ENCODE measurements at places on chromosomes 6 and 20.

- DNase-seq: peak; percentile 54
Observed at GRCh38 chr6:129184808-129185366, 301.9 kb downstream of the LAMA2 start.

- peak; percentile 99 for DNase-seq
Observed at GRCh38 chr6:37137201-37138090, 32.5 kb upstream of the PIM1 start.

DNA sequence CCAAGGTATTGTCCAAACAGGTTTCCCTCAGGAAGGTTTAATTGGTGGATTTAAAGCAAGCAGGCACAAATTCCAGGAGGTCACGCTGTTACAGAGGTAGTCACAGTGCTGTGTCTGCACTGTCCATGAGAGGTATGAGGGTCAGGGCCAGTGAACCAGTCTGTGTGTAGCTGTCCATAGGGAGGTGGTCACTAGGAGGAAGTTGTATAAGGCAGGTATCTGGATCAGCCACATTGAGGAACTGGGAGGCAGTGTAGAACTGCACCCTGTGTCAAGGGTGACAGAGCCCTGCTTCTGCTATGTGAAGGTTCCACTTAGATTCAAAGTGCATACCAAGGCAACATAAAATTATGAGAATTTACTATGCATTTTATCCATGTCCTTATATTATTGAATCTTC lies 73.3 kb downstream of the MAP3K4 start:
- no peak for DNase-seq

DNA sequence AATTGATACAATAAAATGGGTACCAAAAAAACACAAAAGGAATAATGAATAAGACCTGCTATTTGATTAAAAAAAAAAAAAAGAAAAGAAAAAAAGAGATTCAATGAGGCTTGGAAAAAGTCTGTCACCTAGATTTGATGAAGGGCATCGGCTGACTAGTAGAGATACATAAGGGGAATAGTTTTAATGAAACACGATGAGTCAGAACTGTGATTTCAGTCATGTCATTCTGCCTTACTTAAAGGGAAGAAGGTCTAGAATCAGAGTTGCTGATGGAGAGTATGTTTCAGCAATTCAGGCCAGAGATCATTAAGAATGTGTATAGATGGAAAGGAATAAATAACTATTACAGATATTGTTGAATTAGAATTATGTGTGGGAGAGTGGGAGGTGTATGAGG lies 565.9 kb upstream of the RNF217 start:
- no peak for DNase-seq

All from cardiac fibroblast (primary cell).